Left ventricle myocardium inferior (tissue), 1 donor: ENCODE measurements at places on chromosomes 16 and 17.

DNA sequence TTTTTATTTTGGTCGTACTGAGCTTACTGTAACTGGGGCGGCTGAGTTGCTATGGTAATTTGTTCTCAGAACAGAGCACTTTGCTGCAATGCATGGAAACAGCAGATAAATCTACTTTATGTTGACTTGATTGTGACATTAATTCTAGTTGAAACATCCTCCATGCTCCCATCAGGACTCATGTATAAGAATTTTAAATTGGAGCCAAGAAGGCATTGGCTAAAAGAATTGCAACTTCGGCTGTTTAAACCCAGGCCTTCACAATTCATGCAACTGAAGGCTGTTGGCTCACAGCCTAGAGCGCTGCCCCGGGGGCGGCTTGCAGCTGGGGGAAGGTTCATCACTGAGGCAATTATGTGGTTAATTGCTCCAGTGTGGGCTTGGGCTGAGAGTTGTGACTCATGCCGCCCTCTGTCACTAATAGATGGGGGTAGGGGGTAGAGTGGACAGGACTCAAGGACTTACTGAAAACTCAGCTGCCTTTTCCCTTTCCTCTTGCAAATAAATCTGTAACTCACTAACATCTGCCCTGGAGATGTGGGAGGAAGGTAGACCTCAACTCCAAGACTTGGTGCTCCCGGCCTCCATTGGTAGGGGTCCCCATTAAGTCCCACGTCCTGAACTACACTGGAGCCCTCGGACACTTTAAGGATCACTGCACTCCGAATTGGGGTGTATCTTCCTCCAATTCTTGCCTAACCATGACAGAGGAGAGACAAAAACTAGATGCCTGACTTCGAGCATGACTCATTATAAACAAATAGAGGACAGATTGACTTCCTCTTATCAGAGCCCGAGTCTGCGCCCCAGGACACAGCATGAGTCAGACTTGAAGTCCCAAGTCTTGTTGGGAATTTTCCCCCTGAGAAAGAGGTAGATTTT lies 37.5 kb downstream of the ERCC4 start:
- peak; percentile 41 for DNase-seq

DNA sequence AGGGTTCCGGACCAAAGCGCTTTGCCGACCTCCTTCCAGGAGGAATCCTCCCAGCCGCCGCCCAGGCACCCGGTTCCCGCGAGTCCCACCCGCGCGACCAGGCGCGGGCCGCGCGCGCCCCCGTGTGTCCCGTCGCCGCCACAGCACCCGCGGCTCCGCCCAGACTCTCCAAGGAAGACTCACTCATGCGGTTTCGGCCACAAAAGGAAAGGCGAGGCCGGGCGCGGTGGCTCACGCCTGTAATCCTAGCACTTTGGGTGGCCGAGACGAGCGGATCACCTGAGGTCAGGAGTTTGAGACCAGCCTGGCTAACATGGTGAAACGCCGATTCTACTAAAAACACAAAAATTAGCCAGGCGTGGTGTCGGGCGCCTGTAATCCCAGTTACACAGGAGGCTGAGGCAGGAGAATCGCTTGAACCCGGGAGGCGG lies 3.5 kb upstream of the PKMYT1 start:
- peak; percentile 81 for DNase-seq

- no peak for DNase-seq
Observed at GRCh38 chr17:82301300-82301915, 16.0 kb downstream of the CD7 start.

- DNase-seq: no peak
Observed at GRCh38 chr17:76504117-76504516, 2.9 kb upstream of the RHBDF2 start.

DNA sequence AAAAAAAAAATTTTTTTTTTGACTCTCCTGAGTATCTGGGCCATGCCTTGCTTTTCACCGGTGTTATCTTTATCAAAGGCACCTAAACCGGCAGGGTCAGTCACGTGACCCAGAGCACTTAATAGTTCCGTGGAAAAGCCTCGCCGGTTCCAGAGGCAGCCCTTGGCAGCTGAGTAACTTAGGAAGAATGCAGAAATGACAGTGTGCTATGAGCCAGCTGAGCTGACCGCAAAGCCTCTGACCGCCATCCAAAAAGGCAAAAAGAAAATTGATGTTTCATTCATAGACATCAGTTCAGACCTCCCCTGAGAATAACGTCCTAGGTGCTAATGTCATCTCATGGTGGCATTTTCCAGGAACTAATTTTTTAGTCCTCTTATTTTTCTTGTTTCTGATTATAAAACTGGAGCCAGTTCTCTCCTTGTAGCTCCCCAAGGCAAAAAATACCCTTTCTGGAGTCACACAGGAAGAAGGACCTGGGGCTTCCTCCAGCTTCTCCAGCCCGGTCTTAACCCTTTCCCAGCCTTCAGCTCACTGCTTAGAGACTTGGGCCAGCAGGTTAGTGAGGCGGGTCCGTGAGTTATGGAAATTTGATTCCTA lies 122.6 kb downstream of the SOCS1 start:
- peak; percentile 73 for DNase-seq

DNA sequence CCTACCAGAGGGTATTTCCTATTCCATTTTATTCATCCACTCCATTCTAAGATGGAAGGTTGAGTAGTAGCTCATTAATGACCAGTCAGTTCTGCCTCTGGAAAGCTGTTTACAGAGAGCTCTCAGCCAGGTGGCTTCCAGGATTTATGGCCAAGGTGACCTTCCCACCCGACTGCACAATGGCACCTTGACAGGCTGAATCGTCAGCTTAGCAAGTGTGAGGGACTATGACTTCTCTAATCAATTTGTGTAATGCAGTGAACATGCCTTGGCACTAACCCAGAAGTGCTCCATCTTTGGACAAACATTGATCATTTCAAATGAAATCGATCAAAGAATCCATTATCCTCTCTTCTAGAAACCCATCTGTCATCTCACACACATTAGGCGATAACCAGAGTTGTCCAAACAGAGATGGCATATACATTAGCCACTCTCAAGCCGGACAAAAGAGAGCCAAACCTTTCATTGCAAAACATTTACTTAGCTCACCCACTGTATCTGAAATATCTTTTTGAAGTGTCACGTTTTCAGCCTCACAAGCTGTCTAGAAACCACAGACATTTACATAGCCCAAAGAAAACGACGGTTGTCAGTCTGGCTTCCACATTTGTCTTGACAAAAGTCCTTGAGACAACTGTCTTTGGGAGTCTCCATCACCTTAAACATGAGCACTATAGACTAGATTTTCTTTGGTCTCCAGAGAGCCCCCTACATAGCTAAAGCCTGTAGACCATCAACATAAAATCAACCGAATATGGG lies 35.6 kb downstream of the CLEC3A start:
- no peak for DNase-seq

DNA sequence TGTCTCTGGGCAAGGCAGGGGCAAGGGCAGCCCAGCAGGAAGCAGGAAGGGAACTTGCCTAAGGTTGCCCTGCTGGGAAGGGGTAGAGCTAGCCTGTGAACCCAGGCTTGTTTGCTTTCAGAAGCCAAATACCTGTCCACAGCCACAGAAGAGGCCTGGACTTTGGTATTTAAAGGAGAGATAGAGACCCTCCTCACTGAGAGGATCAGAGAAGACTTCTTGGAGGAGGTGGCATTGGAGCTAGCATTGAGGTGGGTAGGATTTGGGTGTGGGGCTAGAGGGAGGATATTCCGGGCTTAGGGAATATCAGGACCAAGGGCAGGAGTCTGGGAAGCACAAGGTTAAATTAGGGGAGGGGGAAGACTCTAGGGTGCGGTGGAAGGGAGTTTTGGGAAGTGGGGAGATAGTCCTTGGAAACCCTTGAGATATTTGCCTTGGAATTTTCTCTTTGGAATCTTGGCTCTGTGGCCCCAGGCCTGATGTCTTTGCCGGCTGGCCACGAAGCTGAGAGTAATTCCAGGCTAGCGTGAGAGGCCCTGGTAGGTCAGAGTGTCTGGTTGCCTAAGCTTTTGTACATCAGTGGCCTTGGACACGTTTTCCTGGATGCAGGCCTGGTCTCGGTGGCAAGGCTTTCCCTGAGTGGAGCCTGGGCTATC lies 13.1 kb upstream of the ETV4 start:
- no peak for DNase-seq
